ENCODE measurements at places on chromosomes 2 and 18.

GRCh38 chr2:183868707-183869106, 729.6 kb upstream of the ZNF804A start:
- no peak for DNase-seq

DNA sequence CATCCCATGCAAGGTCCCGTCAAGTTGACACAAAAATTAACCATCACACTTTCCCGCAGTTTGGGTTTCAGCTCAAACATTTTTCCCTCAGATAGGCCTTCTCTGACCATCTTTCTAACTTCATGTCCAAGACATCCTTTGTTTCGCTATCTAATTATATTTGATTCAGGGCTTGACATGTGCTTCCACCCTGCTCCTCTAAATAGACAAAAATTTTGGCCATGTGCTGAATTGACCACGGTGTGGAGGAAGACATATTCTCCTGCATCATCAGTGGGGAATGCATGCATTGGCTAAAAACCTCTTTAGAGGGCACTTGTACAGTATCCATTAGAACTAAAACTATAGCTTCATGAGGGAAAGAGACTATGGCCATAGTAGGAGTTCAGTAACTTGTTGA, 81.2 kb downstream of the PLCL1 start:
- DNase-seq: no peak

- DNase-seq: no peak
These were observed 786.3 kb upstream of the FSHR start for GRCh38 chr2:49940626-49941025.

GRCh38 chr18:43588838-43589237, 311.5 kb upstream of the SYT4 start:
- no peak for DNase-seq

DNA sequence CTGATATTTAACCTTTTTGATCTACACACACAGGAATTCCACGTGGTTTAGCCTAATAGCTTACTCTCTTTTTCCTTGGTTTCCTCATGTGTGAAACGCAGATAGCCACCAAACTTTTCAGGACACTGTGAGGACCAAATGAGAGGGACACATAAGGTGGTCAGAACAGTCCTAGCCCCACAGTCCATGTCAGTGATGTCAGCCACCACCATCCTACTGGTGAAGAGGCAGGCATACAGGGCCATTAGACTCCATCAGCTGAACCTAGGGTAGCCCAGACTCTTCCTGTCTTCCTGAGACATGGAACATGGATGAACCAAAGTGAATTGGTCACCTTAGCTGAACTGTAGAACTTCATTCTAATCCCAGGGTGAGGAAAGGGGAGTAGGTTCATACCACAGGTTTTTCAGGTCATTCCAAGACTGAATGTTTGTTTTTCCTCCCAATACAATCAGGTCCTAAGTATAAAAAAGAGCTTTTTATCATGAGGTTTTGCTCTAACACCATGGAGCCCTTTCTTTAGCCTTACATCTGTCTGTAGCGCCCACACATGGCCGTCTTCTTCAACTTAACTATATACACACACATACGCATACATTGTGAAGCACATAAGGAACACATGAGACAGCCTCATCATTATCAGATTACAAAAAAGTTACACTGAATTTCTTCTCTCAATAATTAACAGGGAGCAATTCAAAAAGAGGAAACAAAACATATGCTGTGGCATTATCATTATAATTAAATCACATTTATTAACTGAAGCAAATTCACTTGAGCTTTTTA, 18.5 kb upstream of the NFE2L2 start:
- DNase-seq: no peak

DNA sequence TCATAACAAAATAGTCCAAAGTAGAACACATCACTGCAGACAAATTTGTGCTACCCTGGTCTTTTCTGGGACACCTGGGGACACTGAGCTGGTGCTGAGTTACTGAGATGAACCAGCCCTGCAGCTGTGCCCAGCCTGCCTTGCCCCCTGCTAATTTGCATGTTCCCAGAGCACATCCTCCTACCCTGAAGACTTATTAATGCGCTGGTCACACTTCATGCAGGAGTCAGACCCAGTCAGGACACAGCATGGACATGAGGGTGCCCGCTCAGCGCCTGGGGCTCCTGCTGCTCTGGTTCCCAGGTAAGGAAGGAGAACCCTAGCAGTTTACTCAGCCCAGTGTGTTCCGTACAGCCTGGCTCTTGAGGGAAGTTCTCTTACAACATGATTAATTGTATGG, 1518.3 kb downstream of the RPIA start:
- no peak for DNase-seq

GRCh38 chr2:42846932-42847595, 54.7 kb upstream of the HAAO start:
- no peak for DNase-seq

GRCh38 chr2:9347411-9347881, 75.9 kb downstream of the ITGB1BP1 start:
- no peak for DNase-seq

- DNase-seq: no peak
These were observed 221.9 kb downstream of the HDAC4 start for GRCh38 chr2:239178954-239179353.

- no peak for DNase-seq
These were observed 223.5 kb downstream of the PIK3C3 start for GRCh38 chr18:42178376-42179080.

DNA sequence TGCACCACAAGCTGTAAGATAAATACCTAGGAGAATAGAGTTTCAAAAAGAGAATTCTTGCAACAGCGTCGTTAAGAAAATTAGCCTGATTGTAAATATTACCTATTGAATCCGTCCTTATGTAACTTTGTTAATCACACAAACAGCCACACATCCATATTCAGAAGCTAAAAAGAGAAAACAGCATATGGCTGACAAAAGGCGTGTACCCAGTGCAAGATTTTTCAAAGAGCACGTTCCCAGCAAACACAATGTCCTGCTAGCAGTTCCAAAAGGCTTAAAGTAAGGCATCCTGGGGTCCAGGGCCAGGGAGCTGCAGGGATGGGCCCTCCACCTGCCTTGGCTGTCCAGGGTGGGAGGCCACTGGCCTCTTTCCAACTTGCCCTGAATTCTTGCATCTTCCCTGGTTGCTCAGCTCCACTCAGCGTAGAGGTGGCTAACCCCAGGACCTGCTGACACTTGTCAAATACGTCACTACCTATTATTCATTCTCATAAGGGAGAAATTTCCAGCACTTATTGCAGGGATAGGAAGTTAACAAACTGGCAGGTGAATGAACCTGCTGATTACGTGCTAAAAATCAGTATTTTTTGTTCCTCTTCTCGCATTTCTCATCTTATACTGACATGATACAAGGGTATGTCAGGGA, 102.1 kb upstream of the NEDD4L start:
- no peak for DNase-seq

- no peak for DNase-seq
These were observed 108.9 kb downstream of the CD226 start for GRCh38 chr18:69838620-69839411.

DNA sequence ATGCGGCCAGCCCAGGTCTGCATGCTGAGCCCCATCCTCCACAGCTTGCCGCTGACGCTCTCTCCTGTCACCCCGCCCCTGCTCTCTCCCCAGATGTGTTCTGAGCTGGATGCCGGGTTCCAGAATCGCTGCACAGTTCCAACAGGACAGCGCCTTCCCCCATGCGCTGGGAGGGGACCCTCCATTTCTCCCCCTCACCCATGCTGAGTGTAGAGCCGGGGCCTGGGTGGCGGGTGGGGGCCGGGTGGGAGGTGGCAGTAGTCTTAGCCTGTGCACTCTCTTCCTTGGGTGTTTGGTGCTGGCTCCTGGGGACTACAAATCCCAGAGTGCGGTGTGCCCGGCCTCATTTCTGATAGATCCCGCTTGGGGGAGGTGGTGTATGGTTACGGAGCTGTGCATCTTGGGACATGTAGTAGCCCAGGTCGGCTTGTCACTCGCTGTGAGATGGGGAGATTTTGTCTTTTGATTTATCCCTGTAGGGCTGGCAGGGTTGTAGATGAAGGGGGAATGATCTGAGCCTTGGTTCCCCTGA, 6.8 kb downstream of the DNAJB2 start:
- no peak for DNase-seq

DNA sequence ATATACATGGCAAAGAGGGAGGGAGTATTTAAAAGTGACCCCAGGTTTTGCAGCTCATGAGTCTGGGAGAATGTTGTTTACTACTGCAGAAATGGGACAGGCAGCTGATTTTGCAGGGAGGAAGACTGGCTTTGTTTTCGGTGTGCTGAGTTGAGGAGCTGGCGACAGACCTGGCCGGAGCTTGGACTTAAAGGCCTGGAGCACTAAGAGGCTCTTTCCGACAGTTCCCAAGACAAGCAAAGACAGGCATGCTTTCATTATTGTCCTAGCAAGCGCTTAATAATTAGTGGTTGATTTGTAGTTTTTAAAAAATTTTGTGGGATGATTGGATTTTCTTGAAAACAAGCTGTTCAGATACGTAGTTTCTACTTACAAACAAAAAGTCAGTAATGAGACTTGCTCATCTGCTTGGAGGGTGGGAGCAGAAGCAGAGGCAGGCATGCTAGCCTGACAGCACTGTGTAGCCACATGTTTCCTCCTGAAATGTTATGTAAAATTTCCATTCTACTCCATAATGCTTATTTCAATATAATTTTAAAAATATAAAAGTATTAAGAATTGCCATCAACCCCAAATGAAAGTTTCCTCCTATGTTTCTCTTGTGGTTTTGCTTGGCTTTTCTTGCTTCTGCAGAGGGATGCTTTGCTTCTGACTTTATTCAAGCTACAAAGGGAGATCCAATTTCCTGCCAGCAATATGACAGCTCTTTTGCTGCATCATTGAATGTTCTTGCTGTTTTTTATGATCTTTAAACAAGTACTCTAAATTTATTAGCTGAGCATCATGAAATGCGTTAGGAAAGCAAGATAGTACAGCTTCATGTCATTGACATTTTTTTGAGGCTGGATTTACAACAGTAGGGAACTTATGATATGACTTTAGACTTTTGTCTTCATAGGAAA, 75.8 kb downstream of the PHLPP1 start:
- DNase-seq: no peak

DNA sequence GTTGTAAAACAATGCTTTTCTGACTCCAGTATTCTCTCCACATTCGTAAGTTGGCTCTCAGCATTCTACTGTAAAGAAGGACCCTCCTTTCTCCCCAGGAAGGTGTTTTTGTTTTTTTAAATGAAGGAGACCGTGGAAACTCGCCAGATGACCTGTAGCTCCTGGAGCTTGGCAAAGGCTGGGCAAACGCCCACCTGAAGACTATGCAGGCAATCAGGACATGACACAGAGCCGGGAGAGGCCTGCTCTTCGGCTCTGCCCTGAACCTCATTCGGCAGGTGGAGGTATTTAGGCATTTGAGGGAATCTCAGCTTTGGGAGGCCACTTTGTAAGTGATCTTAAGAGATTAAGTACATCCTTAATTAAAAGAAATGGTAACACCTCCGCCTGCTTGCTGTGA, 17.4 kb downstream of the CASP10 start:
- DNase-seq: no peak

GRCh38 chr18:49368876-49369440, 91.5 kb downstream of the DYM start:
- DNase-seq: no peak

- no peak for DNase-seq
These were observed 42.1 kb upstream of the GALR1 start for GRCh38 chr18:77207540-77207939.

- no peak for DNase-seq
These were observed 152.1 kb upstream of the ID2 start for GRCh38 chr2:8529706-8530277.

- DNase-seq: no peak
These were observed 192.2 kb upstream of the PXDN start for GRCh38 chr2:1936427-1936980.

DNA sequence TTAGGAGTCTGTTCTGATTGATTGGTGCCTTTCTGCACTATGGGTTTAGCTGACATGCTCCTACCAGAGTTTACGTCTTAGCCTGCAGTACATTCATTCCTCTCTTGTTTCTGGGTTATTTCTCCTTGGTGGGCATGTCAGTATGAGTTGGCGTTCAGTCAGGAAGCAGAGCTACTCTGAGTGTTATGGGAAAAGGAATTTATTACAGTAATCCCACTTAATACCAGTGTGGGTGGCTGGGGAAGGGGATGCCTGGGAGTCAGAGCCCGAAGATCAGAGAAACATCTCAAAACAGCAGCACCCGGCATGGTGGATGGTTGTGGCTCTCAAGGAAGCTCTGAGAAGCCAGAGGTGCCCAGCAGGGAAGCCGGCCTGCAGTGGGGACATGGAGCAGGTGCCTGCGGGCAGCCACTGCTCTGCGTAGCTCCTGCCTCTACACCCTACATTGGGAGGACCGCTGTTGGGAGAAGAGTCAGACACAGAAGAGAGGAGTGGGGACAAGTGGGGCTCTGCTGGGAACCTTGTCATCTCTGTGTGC, 48.9 kb downstream of the RAB31 start:
- no peak for DNase-seq

GRCh38 chr18:2979129-2979528, 33.8 kb downstream of the LPIN2 start:
- no peak for DNase-seq

GRCh38 chr2:60317034-60317386, 236.4 kb downstream of the BCL11A start:
- no peak for DNase-seq

- no peak for DNase-seq
These were observed 14.6 kb downstream of the PARD6G start for GRCh38 chr18:80232710-80233109.

DNA sequence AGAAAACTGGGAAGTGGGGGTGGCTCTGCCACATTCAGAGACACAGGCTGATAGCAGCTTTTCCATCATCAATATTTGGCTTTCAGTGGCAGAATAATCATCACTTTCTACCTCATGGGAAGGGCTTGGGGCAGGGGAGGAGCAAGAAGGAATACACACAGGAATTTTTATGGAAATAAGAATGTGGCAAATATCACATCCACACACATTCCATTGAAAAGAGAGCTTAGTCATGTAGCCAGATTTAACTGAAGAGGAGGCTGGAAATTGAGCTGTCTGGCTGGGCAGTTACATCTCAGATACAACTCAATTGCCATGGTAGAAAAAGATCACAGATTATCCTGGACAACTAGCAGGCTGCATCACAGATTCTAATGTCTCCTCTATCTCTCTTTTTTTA, 1474.0 kb upstream of the ACVR2A start:
- no peak for DNase-seq

DNA sequence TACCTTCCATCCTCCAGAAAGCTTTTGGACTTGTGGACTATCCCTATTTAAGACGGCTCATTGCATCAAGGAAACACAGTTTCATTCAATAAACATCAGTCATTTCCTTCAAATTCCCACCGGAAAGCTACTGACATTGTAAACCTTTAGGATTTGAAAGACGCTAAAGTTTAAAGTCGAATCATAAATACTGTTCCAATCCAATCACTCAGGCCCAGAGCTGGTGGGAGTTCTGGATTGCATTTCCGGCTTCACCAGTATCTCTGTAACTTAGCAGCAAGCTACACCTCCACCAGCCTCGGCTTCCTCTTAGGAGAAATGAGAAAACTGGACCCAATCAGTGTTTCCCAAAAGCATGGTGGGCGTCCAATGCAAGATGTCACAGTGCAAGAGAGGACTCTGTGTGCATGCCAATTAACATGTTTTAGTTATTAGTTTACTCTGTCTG, 1.6 kb downstream of the WDFY1 start:
- DNase-seq: no peak
